ENCODE measurements at places on chromosomes 2 and 18.

DNA sequence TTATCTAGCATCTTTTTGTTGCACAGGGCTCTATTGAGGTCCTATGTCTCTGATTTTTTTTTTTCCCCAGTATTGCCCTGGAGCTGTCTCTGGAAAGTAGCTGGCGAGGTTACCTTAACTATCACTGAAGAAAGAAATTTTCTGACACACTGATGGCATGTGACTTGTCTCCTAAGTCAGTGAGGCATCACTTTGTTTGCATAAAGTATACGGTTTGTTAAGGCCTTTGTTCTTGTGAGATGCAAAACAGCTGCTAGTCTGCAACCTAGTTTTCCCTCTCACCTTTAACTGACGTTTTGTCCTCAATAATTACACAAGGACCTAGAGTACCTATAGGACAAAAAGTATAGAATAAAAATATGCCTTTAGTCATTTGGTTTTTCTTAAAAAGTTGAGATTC is 41.8 kb downstream of the UBXN4 start:
- DNase-seq = no peak

GRCh38 chr2:30789670-30790210 is 17.5 kb downstream of the CAPN13 start:
- no peak for DNase-seq

GRCh38 chr2:232242316-232242715 is 136.2 kb upstream of the ALPP start:
- no peak for DNase-seq

DNA sequence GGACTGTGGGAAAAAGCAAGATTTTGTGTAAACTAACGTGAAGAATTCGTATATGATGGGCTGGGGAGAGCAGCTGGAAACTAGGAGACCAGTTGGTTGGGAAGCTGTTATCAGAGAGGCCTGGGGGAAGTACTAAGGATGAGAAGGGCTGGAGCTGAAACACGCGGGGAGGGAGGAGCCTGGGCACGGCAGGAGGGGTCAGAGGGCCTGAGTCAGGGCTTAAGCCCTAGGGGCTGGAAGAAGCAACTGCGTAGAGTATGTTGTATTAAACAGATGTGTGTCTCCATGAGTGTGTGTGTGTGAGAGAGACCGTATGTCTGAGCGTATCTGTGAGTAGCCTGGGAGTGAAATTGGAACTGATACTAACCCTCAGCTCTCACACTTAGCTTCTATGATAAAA is 8.4 kb downstream of the POMC start:
- no peak for DNase-seq
